Stimulated activated CD4-positive, alpha-beta T cell treated with anti-CD3 and anti-CD28 coated beads, Interleukin-1b, Interleukin-23, amount 100 ng/mL, for 1 hour (primary cell): ENCODE measurements at places on chromosomes 12 and 14.

GRCh38 chr12:107653519-107653918 lies 32.1 kb upstream of the PWP1 start:
- DNase-seq, result no peak

DNA sequence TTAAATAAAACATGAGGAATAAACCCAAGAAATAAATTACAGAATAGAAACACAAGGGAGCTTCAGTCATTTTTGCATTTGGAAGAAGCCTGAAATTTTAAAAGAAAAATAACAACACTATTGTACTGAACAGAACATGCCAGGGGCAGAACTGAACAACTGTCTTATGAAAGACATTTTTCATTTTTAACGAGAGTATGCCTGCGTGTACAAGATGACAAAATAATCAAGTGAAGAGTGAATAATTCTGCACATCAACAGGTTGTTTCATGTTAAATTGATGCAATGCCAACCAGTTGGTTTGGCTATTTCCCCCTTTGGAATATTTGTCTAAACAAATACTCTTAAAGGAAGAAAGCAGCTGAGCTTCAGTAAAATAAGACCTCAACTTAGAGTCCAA lies 103.3 kb upstream of the BTG1 start:
- no peak for DNase-seq

DNA sequence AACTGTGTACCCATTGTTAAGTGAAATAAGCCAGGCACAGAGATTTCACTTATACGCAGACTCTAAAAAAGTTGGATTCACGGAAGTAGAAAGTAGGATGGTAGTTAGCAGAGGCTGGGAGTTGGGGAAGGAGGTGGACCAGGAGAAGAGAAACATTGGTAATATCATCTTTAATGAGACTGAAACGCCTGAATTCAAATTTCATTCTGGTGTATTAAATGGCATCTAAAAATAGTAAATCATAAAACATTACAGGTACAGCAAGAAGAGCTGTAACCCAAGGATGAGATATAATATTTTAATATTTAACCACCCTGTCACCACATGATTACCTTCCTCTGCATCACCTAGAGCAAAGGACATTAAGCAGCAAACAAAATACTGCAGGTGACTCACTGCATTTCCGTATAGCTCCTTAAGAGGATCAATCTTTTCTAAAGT lies 99.4 kb downstream of the EPS8 start:
- no peak for DNase-seq

- no peak for DNase-seq
These were observed 37.4 kb upstream of the OVCH1 start for GRCh38 chr12:29534935-29535334.

GRCh38 chr14:103763730-103764488 lies 48.3 kb downstream of the ZFYVE21 start:
- no peak for DNase-seq

- DNase-seq, result no peak
These were observed 89.8 kb downstream of the STAB2 start for GRCh38 chr12:103676893-103677292.

- no peak for DNase-seq
These were observed 106.1 kb upstream of the RFLNA start for GRCh38 chr12:124188561-124189405.

- DNase-seq, result no peak
These were observed 42.4 kb downstream of the ERH start for GRCh38 chr14:69355607-69356281.

- no peak for DNase-seq
These were observed 43.2 kb downstream of the BICDL1 start for GRCh38 chr12:120032242-120032641.
